ENCODE measurements at places on chromosomes 6 and 20.

DNA sequence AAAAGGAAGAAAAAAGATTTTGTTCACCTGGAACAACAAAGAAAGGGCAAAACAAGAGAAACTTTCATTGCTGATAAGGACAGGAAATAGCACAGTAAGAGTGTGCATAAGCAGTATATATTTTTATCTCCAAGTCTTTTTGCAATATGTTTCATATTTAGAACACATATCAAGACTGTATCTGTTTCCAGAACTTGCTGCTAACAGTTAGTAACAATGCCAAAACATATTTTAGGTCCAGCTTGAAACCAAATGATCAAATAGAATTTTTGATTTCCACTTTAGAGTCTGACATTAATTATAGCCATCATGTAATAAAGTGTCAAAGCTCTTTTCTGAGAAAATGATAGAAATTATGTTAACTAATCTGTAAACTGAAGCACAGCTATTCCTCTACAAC, 143.5 kb upstream of the SUPT3H start:
- DNase-seq: no peak

DNA sequence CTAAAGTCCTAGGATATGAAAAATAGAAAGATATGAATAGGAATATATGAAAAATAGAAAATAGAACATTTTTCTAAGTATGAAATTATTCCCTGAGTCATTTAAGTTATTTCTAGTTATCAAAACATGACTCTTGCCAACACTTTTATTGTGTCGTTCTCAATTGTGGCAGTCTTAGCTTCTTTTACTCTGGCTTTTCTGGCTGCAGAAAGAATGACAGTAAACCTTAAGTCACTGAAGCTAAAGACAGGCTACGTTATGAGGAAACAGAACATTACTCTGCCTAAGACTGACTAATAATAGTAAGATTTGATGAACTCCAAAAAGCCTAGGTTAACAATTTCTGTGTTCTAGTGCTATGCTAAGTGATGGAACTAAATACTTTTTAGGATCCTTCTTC, 74.6 kb downstream of the AIG1 start:
- no peak for DNase-seq

DNA sequence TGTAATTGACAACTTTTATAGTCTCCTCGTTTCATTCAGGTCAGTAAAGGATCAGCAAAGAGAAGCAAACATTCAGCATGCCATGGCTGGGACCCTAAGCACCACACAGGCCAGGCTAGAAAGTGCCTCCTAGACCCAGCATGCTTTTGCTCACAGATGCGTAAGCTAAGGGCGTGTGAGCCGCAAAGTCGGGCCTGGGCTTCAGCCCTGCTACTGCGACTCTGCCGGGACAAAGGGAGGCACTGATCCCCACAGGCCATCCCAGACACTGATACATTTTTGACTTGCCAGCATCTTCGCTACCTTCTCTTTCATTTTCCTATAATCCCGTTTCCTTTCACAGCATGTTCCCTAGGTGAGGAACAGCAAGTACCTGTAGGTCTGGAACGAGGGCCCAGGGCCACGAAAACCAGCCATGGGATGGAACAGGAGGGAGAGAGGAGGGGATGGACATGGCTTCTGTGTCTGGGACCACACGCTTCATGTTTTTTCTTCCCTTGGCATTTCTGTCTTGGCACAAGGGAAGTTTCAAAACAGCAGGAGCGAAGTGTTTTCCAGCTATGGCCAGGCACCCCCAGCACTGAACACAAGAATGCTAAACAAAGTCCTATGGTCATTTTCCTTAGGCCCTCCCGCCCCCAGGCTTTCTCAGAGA, 42.6 kb downstream of the IRF4 start:
- DNase-seq: no peak

GRCh38 chr6:137798846-137799245, 68.2 kb upstream of the TNFAIP3 start:
- DNase-seq: no peak

DNA sequence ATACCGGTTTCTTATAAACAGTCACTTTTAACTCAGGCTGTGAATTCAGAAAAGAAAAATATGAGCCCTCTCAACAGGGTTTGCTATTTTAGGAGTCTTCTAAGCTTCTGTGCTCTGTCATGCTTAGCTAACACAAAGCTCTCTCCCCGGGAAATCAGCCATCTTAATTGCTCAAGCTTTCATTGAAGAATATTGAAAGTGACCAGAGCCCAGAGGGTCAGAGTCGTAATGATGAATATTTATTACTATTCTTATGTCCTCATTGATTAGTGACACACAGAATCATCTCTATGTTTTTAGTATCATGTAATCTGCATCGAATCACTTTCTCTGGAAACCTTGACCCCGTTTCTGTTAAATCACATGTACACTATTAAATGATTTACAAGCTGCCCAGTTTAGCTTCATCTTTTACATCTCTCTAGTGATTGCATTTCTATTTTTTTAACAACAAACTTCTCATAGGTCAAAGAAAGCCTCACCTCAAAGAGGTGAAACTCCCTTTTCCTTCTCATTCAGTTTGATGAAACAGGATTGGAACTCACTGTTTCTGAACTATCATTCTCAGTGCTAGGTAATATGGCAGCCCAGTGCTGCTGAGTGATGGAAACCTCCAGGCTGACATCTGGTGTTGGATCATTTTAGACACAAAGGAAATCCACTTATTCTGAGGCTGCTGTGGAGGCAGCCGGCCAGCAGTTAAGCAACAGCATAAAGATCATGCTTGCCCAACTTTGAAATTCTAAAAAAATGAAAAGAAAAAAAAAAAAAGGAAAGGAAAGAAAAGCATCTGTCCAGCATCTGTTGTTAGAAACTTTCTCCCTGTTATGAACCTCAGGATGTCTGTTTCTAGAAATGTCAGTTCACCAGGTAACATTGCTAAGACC, 96.3 kb downstream of the RFPL4B start:
- no peak for DNase-seq

GRCh38 chr6:21437581-21437980, 156.0 kb upstream of the SOX4 start:
- no peak for DNase-seq

GRCh38 chr20:16100767-16101166, 472.5 kb downstream of the KIF16B start:
- DNase-seq: no peak

- DNase-seq: no peak
These were observed 143.2 kb upstream of the TENT5A start for GRCh38 chr6:81895511-81896185.

- no peak for DNase-seq
These were observed 2.5 kb downstream of the NTSR1 start for GRCh38 chr20:62710886-62711702.

GRCh38 chr6:35557239-35557638, 44.5 kb upstream of the TULP1 start:
- DNase-seq: no peak

DNA sequence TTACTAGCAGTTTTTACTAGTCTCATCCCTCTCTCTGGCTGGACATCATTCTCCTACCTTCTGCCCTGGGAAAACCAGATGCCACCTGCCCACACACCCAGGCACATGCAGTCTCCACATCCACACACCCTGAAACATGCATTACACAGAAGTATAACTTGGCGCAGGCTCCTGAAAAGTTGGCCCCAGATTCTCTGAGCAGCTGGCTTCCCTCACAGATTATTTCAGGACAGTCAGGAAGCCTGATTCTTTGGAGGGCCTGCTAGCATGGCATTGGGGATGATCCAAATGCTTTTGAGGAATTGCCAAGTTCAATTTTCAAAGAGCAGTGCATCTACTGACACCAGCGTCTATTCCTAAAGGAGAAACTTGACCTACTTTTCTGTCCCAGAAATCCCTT, 27.8 kb upstream of the KIF16B start:
- DNase-seq: no peak

- no peak for DNase-seq
These were observed 266.3 kb downstream of the CDC5L start for GRCh38 chr6:44653761-44654218.

GRCh38 chr6:165686596-165687365, 23.7 kb upstream of the PDE10A start:
- DNase-seq: no peak
